ENCODE measurements at places on chromosomes 3 and 15.
A peak's percentile ranks its signal among the peaks of the same experiment; 100 is the strongest.

GRCh38 chr15:98604983-98605382 lies 43.4 kb upstream of the IGF1R start:
- H3K36me3 ChIP-seq, result no peaks in the 10 kb centered on the region
- no peaks in the 10 kb centered on the region for H3K4me1 ChIP-seq
- H3K4me3 ChIP-seq, result no peak overlapping the region
- DNase-seq, result no peak

- H3K36me3 ChIP-seq, result no peaks in the 10 kb centered on the region
- no peak for DNase-seq
- H3K4me3 ChIP-seq, result no peak overlapping the region
These were observed 8.3 kb upstream of the UBE2E1 start for GRCh38 chr3:23797491-23797890.

GRCh38 chr3:76756577-76756976 lies 283.3 kb upstream of the ROBO2 start:
- DNase-seq, result no peak
- H3K36me3 ChIP-seq, result no peaks in the 10 kb centered on the region
- H3K27ac ChIP-seq, result no peak overlapping the region
- no peaks in the 10 kb centered on the region for H3K27me3 ChIP-seq
- no peaks in the 10 kb centered on the region for H3K4me1 ChIP-seq

DNA sequence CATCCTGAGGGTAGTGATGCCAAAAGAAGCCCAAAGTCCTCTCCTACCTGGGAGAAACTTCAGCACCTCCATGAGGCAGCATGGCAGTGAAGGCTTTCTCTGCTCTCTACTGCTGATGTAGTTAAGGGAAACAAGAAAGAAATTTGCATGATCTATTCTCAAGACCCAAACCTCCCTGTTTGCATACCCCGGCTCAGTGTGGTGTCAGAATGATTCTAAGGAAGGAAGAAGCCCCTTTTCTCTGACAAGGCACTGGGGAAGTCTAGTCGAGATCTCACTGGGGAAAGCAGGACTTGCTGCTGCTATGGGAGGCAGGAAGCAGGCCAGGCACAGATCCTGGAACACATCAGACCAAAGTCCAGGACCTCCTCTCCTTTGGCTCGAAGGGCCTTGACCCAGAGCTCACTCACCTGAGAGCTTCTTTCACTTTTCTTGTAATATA lies 89.4 kb upstream of the ICE2 start:
- no peak overlapping the region for H3K4me3 ChIP-seq
- H3K27ac ChIP-seq, result peak overlapping the region; percentile 49
- no peaks in the 10 kb centered on the region for H3K36me3 ChIP-seq
- H3K4me1 ChIP-seq, result peaks cover 4% of the 10 kb centered on the region
- no peak for DNase-seq

DNA sequence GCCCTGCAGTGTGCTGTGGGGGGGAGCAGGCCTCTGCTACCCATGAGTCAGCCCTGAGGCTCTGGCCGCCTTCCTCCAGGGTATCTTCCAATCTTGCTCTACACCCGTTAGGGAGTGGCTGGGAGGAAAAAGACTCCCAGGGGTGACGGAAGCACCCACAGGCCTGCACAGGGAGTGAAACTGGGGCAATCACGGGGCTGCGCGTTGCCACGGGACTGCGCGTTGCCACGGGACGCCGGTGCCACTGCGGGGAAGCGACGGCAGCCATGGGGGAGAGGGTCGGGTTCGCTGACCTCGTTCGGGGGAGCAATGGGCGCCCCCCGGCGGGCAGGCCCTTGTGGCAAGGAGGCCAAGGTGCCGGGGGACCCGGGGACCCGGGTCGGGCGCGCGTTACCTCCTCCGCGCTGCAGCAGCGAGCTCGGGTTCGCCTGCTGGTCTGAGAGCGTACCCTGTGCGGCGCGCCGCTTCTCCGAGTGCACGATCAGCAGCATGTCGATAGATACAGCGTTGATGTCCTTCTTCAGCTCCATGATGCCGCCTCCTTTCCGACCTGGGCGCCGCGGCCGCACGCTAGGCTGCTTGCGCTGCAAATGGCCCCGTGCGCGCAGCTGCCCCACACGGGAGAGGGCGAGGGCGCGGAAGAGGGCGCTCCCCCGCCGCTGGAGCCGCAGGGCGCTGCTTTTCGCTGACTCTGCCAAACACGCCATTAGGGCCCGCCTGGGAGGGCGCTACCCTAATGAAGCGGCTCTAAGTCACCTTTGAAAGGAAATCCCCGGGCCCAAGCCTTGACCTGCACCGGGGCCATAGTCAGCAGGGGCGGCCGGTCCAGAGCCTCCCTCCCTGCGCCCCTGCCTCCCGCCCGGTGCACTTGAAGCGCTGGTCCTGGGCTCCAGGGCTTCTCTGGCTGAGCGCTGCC lies at the start of gene KY:
Gene KY (minus strand): TSS at position 592 of the 916 bp plus-strand sequence. CDS start 62 bp downstream, at position 530.
- no peak for DNase-seq
- H3K36me3 ChIP-seq, result no peaks in the 10 kb centered on the region
- H3K27me3 ChIP-seq, result no peaks in the 10 kb centered on the region
- H3K27ac ChIP-seq, result no peak within 1 kb of the TSS

GRCh38 chr3:157832588-157832987 lies 273.6 kb downstream of the SHOX2 start:
- H3K27ac ChIP-seq, result no peak overlapping the region
- no peaks in the 10 kb centered on the region for H3K27me3 ChIP-seq
- no peak overlapping the region for H3K4me3 ChIP-seq
- no peak for DNase-seq
- no peaks in the 10 kb centered on the region for H3K4me1 ChIP-seq
- H3K36me3 ChIP-seq, result no peaks in the 10 kb centered on the region

GRCh38 chr15:65056106-65056505 lies 10.9 kb downstream of the SLC51B start:
- DNase-seq, result no peak
- H3K36me3 ChIP-seq, result peaks cover 17% of the 10 kb centered on the region

DNA sequence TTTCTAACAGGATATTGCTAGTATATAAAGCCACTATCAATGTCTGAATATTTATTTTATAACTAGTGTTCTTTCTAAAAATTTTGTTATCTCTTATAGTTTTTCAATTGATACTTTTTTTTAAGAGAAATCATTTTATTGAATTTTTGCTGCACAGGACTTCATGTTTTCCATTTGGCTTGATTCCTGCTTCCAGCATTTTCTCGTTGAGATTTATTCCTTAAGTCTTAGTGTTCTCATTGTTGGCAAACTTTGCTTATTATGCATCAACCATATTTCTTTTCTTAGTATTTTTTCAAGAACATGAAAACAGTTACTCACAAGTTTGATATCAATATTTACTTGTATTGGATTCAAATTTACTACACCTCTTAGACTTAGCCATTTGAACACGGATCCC lies 113.4 kb downstream of the UNC13C start:
- H3K4me3 ChIP-seq, result no peak overlapping the region
- no peaks in the 10 kb centered on the region for H3K36me3 ChIP-seq
- DNase-seq, result no peak
- no peaks in the 10 kb centered on the region for H3K27me3 ChIP-seq

GRCh38 chr15:64032329-64032728 lies 14.0 kb downstream of the DAPK2 start:
- no peak overlapping the region for H3K27ac ChIP-seq
- H3K4me3 ChIP-seq, result no peak overlapping the region
- H3K36me3 ChIP-seq, result no peaks in the 10 kb centered on the region
- H3K4me1 ChIP-seq, result no peaks in the 10 kb centered on the region
- H3K27me3 ChIP-seq, result no peaks in the 10 kb centered on the region

DNA sequence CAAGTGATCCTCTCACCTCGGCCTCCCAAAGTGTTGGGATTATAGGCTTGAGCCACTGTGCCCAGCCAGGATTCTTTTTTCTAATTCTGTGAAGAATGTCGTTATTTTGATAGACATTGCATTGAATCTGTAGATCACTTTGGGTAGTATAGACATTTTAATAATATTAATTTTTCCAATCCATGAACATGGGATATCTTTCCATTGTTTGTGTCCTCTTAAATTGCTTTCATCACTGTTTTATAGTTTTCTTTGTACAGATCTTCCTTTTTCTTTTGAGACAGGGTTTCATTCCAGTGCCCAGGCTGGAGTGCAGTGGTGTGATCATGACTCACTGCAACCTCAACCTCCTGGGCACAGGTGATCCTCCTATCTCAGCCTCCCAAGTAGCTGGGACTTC lies 11.6 kb upstream of the KCTD6 start:
- H3K36me3 ChIP-seq, result no peaks in the 10 kb centered on the region
- H3K4me3 ChIP-seq, result no peak overlapping the region
- no peak overlapping the region for H3K27ac ChIP-seq
- no peaks in the 10 kb centered on the region for H3K27me3 ChIP-seq
- no peak for DNase-seq

GRCh38 chr15:31302778-31303725 lies 23.6 kb upstream of the KLF13 start:
- DNase-seq, result peak; percentile 60
- H3K27me3 ChIP-seq, result no peaks in the 10 kb centered on the region
- H3K4me3 ChIP-seq, result no peak overlapping the region
- H3K4me1 ChIP-seq, result no peaks in the 10 kb centered on the region
- no peaks in the 10 kb centered on the region for H3K36me3 ChIP-seq
- no peak overlapping the region for H3K27ac ChIP-seq

DNA sequence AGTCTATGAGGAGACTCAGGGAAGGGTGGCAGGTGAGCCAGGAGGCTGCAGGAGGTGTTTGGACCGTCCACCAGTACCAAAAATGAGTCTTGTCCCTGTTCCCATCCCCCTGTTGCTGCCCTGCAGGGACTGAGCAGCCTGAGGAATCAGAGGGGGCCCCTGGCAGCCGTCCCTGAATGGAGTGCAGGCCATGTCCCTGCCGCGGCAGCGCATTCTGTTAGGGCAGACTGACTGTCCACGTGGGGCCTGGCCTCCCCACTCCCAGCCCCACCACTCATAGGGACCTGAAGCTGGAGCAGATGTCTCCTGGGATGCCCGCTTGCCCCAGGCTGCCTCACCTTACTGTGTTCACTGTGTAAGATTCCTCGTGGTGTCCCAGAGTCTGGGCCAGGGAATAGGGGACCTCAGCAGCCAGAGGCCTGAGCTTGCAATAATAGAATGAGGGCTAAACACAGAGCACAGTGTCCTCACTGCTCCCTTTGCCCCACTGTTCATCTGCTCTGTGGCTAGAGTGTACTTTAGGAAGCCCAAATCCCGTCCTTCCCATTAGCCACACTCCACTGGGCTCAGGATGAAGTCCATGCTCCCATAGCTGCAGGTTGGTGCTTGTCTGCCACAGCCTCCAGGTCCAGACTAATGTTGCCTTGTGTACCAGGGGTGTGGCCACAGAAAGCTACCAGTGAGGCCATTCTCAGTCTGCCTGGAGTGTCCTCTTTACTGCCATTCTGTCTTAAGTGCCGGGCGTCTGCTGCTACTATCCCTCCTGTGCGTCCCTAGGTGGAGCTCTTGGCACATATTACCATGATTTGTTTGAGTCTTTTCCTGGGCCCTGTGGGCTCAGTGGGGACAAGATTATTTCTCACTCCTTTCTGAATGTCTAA lies 63.2 kb downstream of the HCN4 start:
- no peak overlapping the region for H3K4me3 ChIP-seq
- H3K27me3 ChIP-seq, result no peaks in the 10 kb centered on the region
- no peaks in the 10 kb centered on the region for H3K4me1 ChIP-seq
- no peaks in the 10 kb centered on the region for H3K36me3 ChIP-seq

DNA sequence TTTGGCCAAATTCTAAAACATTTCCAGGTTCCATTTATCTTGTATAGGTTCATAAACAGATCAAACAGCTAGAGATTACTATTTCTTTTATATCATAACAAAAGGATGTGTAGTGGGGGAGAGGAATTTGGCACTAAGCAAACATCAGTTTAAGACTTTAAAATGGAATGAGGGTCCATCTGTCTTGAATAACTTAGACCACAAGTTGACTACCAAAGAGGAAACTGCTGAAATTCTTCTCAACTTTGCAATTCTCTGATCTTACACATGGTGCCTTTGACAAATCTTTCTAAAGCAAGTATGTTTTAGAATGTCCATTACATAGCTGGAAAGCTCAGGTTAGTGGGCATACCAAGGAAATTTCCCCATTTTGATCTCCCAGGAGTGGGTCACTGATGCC lies 140.5 kb upstream of the ADAMTS9 start:
- H3K27me3 ChIP-seq, result no peaks in the 10 kb centered on the region
- H3K36me3 ChIP-seq, result no peaks in the 10 kb centered on the region
- H3K4me1 ChIP-seq, result no peaks in the 10 kb centered on the region
- no peak overlapping the region for H3K4me3 ChIP-seq
- DNase-seq, result no peak

- H3K4me3 ChIP-seq, result no peak overlapping the region
- H3K36me3 ChIP-seq, result no peaks in the 10 kb centered on the region
- no peaks in the 10 kb centered on the region for H3K4me1 ChIP-seq
- H3K27me3 ChIP-seq, result no peaks in the 10 kb centered on the region
- DNase-seq, result no peak
These were observed 136.8 kb downstream of the FNDC3B start for GRCh38 chr3:172176061-172176770.

DNA sequence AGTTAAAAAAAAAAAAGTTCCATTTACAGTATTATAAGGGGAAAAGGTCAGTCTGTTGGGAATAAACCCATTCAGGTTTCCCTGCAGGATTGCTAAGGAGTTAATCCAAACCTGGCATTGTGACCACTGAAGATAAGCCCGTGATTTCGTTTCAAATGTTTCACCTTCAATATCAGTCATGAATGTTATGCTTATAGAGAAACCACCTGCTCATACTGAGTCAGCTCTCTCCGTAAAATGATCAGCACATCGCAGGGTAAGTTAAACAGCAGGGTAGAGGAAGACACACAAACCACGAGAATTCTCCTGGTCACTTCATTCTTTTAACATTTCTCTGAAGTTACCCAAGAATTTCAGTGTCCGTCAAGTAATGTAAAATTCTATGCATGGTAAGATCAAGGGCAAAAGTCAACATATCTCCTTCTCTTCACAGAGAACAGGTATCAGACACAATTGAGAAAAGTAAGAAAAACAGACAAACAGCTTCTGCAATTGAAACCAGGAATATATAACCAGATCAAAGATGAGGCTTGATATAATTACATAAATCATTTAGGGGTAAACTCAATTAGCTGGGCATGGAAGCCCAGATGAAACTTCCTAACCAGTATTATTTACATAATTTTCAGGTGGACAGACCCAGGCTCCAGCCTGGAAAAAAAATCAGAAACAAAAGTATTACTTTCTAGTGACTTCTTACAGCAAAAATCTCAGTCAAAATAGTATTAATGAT lies 67.6 kb upstream of the ARHGEF3 start:
- no peak overlapping the region for H3K4me3 ChIP-seq
- no peaks in the 10 kb centered on the region for H3K27me3 ChIP-seq
- DNase-seq, result no peak
- no peaks in the 10 kb centered on the region for H3K4me1 ChIP-seq

- peak overlapping the region; percentile 92 for H3K27ac ChIP-seq
- no peaks in the 10 kb centered on the region for H3K27me3 ChIP-seq
- peaks cover 11% of the 10 kb centered on the region for H3K4me1 ChIP-seq
- peak overlapping the region; percentile 69 for H3K4me3 ChIP-seq
- no peak for DNase-seq
These were observed 2.6 kb downstream of the LIMD1 start for GRCh38 chr3:45597171-45597570.

Measured in Peyer's patch (tissue), 4 donors.